ENCODE measurements at places on chromosomes 1 and 21.

DNA sequence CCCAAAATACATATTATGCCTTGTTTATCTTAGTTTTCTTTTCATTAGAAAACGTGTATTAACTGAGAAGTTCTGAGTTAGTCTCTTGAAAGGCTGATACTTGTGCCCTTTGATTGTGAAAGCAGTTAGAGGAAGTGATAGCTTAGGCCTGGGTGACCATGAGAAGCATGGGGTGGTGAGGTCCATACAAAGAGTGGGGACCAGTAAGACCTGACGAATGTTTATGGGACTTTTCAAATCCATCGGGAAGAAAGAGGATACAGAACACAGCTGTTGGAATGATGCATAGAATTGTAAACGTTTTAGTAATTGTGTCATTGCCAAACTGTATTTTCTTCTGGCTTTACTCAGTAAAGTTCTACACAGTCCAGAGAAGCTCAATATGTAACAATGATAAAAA is 259.8 kb downstream of the LMO4 start:
- no peak for DNase-seq

DNA sequence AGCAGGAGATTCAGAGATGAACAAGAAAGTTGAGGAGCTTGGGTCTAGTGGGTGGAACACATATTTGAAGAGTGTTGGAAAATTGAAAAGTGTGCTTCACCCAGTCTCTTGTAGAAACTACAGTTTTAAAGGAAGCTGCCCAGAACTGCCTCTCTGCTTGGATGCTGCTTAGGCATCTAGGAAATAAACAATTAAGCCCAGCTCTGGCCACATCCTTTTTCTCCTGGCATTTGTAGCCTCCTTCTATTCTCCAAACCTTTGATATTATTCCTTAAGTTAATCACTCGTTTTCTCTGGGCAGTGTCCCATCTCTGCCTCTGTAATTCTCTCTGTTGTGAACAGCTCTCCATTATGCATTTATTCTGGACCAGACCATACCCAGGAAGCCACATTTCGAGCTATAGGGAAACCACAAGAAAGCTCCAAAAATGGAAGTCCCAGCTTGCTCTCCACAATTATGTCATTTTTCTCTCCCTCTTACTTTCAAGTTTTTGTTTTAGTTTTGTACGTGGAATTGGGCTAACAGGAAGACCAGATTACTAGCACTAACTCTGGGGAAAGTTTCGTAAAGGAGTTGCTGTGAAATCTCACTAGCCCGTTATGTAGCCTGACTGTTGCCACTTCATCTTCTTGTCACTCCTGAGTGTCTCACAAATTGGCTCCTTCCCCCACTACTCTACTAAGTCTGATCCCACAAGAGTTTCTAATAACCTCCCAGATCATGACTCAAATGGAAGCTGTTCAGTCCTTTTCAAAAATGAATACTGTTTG is 102.2 kb downstream of the NTMT2 start:
- DNase-seq = no peak

DNA sequence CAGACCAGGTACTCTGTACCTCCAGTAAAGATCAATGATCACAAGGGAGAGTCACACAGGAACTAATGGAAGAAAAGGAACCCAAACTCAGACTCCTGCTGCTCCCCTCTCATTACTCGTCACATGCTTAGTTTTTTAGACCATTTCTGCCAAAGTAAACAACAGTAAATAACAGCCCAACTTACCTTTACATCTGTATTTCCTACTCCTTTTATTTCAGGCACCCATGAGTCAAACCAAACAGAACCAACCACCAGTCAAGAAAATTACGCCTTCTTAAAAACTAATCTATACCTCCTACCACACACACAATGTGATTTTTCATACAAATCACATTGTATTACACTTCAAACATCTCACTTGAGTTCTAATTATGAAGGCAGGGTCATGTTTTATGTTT is 61.4 kb upstream of the HTR1D start:
- DNase-seq = no peak

GRCh38 chr1:28512058-28512611 is 6.3 kb downstream of the RCC1 start:
- no peak for DNase-seq

DNA sequence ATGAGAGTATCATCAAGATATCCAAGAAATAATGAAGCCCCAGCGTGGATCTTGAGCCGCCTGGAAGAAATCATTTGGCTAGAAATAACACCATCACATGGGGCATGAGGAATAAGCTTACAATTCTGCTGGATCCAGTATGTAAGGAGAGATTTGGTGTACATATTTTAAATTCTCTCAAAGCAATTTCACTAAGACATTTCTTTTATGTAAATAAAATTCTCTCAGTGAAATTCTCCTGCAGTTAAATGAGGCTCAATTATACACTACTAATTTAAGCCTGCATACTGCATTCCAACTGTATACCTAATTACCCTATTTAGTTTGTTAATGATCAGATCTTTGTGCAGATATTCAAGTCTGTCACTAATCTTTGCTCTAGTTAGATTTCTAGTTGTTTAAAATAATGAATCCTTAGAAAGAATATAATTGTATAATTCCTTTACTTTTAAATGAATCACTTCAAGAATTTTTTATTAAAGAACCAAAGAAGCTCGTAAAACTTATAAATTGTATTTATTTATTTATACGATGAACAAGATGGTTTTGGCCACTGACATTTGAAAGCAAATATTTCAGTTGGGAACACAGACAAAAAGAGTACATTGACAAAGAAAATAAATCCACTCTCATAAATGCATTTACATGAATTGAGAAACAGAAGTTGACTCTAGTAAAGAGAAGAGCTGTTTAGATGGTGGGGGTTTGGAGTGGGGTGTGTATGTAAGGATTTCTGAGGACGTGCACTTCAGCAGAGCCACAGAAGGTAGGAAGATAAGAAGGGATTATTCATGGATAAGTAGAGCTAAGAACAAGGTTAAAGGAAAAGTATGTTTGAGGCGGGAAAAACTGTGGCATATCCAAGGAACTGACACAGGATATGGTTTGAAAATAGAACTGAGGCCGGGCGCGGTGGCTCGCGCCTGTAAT is 466.8 kb downstream of the DSCAM start:
- no peak for DNase-seq

DNA sequence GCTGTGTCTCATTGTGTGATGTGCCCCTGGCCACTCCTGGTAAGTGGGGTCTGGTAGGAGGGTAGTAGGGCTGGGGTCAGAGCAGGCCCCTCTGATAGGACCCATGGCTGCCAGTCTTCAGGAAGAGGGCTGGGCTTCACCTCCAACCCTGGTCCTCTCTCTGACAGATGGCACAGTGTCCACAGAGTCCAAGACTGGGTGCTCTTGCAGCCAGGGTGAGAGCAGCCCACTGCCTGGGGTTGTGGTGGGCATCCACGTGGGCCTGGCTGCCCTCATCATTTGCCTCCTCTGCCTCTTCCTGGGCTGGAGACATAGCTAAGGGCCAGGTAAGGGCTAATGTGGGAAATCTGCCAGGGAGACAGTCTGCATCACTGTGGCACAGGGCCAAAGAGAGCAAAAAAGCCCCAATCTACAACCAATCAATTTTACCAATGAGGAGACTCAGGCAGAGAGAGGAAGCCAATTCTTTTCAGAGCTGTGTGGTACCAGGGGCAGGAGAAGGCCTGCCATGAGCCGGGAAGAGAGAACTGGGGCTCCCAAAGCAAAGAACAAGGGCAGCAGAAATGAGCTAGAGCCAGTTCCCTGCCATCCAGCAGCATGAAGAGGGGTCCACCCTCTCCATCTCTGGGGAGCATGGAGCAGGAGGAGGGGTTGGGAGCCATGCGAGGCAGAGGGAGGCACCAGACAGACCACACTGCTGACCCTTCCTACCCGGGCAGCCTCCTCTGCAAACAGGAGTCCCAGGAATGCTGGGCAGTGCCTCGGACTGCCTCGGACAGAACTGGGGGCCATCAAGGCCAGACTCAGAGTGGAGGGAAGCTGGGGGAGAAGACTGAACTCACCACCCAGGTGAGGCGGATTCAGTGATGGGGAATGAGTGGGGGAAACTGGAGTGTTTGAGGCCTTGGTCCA is 26.8 kb downstream of the SLC27A3 start:
- no peak for DNase-seq

DNA sequence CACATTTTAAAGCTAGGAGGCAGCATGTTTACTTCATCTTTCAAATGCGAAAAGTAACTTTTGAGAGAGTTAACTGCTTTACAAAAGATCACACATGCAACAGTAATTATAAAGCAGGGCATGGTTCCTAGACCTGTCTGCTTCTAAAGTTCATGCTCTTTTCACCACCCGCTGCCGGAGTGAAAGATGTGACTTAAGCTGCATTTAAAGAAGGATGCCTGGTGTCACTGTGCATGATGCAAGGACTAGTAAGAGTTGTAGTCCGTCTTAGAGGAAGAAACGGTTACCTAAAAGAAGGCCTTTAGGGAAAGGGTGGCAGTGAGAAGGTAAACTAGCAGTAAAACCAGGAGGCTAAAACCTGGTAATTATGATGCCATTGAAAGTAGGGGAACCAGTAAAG is 1689.1 kb downstream of the KCNT2 start:
- DNase-seq = no peak
